ENCODE measurements at places on chromosomes 12 and 14. TPM values are rescaled to one million over a fixed set of nuclear protein-coding genes. Genes with fewer than 3 reads are reported as not detected.

PIWIL1 gene
- not detected for total RNA-seq

CIDEB gene
- total RNA-seq: 1.5 TPM

HOXC10 gene
- not detected for total RNA-seq

KRT5 gene
- 6.7 TPM for total RNA-seq

SLC25A47 gene
- not detected for total RNA-seq

RASSF9 gene
- 0.87 TPM for total RNA-seq

KRT78 gene
- total RNA-seq: not detected

MIP gene
- total RNA-seq: not detected

ZDHHC22 gene
- total RNA-seq: not detected

GNB3 gene
- 1.7 TPM for total RNA-seq

PLEKHG7 gene
- total RNA-seq: not detected

NR1H4 gene
- not detected for total RNA-seq

B3GNT4 gene
- not detected for total RNA-seq

DTX1 gene
- not detected for total RNA-seq

KRT82 gene
- not detected for total RNA-seq

TSHR gene
- 0.33 TPM for total RNA-seq

ACVRL1 gene
- 164 TPM for total RNA-seq

LPAR5 gene
- total RNA-seq: not detected

ENDOU gene
- total RNA-seq: 0.29 TPM

KITLG gene
- 71.6 TPM for total RNA-seq

ABHD12B gene
- not detected for total RNA-seq

KLRB1 gene
- not detected for total RNA-seq

ALDH1L2 gene
- total RNA-seq: 41.4 TPM

CIROP gene
- 1.7 TPM for total RNA-seq

IFI27 gene
- 34.4 TPM for total RNA-seq

SSPN gene
- 10.9 TPM for total RNA-seq

FOXJ2 gene
- total RNA-seq: 8.0 TPM

TBX5 gene
- 26.6 TPM for total RNA-seq

ACTR6 gene
- total RNA-seq: 15.5 TPM

KRT73 gene
- not detected for total RNA-seq

EIF2S3B gene
- total RNA-seq: 0.87 TPM

SLC10A1 gene
- total RNA-seq: not detected

ZFHX2 gene
- 0.66 TPM for total RNA-seq

DIO2 gene
- total RNA-seq: 16.1 TPM

EMC9 gene
- 11.1 TPM for total RNA-seq

PWP1 gene
- 69.0 TPM for total RNA-seq

NCAPD2 gene
- 101 TPM for total RNA-seq

ANKS1B gene
- total RNA-seq: 0.87 TPM

RND1 gene
- under 0.01 TPM for total RNA-seq

MYH6 gene
- not detected for total RNA-seq

RPGRIP1 gene
- total RNA-seq: not detected

KCNC2 gene
- not detected for total RNA-seq

PIANP gene
- 0.33 TPM for total RNA-seq

GLS2 gene
- total RNA-seq: 0.73 TPM

E2F7 gene
- 3.8 TPM for total RNA-seq

GRIP1 gene
- total RNA-seq: not detected

MYBPC1 gene
- total RNA-seq: not detected

ANO2 gene
- total RNA-seq: 0.44 TPM

TAS2R9 gene
- total RNA-seq: not detected

COX8C gene
- total RNA-seq: not detected

MTERF2 gene
- total RNA-seq: 10.9 TPM

P2RX2 gene
- total RNA-seq: not detected

KRT77 gene
- total RNA-seq: not detected

RDH5 gene
- total RNA-seq: 58.9 TPM
